ENCODE measurements at places on chromosomes 5 and 9.

DNA sequence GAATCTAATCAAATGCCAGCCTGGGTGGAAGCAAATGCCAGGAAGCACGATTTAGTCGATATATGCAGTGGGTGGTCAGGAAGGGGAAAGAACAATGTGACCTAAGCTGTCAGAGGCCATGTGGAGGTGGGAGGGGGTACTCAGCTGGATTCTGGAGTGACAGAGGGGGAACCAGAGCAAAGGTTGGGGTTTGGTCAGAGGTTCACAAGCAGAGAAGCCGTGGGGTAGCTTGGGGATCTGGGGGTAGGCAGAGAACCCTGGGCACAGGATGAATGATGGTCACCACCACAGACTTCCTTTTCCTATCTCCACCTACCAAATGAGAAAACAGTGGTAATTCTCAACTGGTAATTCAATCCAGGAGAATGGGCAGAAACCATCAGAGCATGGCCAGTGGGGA lies 24.1 kb upstream of the ARAP3 start:
- no peak for DNase-seq

GRCh38 chr5:5202321-5202720 lies 62.2 kb downstream of the ADAMTS16 start:
- DNase-seq, result no peak

DNA sequence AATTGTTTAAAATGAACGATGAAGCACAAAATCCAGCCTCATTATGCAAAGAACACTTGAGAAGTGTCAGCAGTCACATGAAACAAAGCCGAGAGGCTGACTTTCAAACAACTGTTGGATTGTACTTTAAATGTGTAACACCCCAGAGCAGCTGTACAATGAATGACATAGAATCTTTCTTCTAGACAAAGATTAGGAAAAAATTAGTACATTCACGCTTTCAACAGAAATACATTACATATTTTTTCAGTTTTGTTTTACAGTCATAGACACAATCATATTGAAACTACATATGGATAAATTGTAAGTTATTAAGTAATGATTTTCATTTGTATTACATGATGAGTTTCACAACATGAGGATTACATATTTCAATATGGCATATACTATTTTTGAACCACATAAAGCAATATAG lies 10.6 kb upstream of the AGXT2 start:
- peak; percentile 6 for DNase-seq

- DNase-seq, result no peak
Measured at GRCh38 chr5:56099346-56099745, 104.6 kb upstream of the IL6ST start.

DNA sequence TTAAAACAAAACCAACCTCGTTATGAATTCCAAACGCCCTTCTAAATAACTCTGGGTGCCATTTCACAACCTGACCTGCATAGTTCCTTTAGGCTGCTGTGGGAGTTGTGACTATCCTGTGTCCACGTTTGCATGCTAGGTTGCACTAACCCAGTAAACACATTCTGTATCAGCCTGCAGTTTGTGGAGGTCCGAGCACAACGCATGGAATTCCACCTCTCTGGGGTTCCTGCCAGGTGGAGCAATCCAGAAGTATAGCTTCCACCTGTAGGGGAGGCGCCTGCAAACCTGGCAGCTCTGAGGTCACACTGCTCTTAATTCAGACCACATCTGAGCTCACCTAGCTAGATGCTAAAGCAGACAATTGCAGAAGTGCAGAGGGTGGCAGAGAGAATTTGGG lies 57.2 kb downstream of the MARCHF3 start:
- no peak for DNase-seq

- DNase-seq, result no peak
Measured at GRCh38 chr5:57441557-57441956, 41.1 kb downstream of the ACTBL2 start.

DNA sequence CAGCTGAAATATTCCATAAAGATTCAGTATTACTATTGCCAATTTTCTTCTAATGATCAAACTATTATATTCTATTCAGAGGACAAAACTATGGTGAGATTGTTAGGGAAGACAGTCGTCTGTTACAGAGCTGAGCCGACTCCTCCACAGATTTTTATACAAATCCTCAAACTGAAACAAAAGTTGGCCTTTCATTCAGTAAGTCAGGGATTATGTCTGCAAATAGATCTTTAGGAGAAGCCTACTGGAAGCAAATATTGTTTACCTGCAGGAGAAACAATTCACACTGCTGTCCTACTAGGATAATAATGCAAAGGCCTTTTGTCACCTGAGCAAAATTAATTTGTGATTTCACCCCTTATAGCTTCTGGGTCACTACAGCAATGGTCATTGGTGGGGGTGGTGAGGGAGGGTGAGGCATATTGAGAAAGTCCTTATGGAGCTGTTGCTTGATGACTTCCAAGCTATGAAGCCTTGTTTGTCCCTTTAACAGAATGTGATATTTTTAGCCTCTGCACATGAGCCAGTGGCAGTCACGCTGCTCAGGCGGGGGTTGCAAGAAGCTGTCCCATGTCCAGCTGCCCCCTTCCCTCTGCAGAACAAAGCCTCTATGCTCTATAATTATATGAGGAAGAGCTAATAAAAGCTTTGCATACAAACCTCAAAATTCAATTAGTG lies 200.5 kb upstream of the KLF9 start:
- no peak for DNase-seq

DNA sequence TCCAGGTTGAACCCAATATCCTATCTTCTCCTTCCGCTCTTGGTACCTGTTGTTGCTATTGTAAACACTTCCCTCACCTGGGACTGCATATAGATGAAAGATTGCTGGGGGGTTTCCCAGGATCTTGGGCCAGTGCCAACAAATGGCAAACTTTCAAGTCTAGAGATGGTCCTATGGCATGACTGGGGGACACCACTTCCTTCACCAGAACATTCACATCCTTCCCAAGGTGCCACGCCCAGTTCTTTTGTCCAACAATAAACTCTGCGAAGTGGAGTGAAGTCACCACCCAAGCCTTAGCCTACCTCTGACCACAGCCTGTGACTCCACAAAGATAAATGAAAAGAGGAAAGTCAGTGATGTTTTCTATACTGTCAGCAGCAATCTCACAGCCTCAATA lies 34.4 kb downstream of the DOCK8 start:
- no peak for DNase-seq

DNA sequence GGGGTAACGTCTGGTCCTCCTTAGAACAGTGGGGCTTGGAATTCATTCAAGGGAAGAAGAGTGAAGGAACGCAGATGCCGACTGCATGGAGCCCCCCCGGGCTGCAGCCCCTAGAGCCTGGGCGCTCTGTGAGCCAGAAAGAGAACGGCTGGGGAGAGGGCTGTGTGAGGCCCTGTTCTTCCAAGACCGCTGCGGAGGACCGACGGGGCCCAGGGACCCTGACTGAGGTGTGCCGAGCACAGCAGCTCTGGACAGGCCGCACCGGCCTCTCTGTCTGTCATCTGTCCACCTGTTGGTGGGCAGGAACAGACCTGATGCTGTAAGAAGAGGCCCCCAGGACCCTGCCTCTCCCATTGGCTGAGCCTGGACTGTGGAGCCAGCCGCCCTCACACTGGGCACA lies 7.7 kb upstream of the NOTCH1 start:
- DNase-seq, result no peak

- DNase-seq, result no peak
Measured at GRCh38 chr5:58148254-58148775, 311.6 kb downstream of the PLK2 start.

DNA sequence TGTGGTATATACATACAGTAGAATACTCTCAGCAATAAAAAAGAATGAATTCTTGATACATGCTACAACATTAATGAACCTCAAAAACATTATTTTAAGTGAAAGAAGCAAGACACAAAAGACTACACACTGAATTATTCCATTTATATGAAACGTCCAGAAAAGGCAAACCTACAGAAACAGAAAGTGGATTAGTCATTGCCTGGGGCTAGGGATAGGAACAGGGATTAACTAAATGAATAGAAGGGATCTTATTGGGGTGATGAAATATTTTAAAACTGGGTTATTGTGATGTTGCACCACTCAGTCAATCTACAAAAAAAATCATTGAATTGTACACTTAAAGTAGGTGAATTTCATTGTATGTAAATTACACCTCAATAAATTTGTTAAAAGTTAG lies 326.7 kb downstream of the PIK3R1 start:
- DNase-seq, result no peak

DNA sequence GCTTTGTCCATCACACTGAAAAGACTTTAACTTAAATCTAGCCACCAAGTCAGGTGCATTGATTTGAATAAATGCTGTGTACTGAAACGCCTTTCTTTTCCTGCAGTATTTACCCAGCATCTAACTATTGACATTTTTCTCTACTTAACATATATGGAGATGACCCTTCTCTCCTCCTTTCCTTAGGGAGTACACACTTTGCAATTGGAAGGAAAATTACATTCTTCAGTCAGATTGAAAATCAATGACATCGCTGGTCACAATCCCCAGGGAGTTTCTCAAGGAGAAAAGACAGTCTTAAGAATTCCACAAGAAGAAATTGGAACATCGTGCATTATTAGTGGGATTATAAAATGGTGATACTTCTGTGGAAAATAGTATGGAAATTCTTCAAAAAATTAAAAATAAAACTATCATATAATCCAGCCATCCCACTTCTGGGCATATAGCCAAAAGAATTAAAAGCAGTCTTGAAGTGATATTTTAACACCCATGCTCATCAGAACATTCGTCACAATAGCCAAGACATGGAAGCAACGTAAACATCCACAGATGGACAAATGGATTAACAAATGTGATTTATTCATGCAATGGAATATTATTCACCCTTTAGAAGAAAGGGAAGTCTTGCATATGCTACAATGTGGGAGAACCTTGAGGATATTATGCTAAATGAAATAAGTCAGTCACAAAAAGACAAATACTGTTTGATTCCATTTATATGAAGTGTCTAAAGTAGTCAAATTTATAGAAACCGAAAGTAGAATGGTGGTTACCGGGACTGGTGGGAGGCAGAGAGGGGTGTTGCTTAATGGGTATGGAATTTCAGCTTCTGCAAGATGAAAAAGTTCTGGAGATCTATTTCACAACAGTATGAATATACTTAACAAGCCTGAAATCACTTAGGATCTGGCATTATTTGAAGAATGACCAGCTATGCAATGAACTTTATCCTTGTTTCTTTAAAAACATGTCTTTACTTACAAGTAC lies 14.3 kb upstream of the FREM1 start:
- DNase-seq, result no peak

- no peak for DNase-seq
Measured at GRCh38 chr9:115972362-115972761, 181.2 kb upstream of the PAPPA start.

DNA sequence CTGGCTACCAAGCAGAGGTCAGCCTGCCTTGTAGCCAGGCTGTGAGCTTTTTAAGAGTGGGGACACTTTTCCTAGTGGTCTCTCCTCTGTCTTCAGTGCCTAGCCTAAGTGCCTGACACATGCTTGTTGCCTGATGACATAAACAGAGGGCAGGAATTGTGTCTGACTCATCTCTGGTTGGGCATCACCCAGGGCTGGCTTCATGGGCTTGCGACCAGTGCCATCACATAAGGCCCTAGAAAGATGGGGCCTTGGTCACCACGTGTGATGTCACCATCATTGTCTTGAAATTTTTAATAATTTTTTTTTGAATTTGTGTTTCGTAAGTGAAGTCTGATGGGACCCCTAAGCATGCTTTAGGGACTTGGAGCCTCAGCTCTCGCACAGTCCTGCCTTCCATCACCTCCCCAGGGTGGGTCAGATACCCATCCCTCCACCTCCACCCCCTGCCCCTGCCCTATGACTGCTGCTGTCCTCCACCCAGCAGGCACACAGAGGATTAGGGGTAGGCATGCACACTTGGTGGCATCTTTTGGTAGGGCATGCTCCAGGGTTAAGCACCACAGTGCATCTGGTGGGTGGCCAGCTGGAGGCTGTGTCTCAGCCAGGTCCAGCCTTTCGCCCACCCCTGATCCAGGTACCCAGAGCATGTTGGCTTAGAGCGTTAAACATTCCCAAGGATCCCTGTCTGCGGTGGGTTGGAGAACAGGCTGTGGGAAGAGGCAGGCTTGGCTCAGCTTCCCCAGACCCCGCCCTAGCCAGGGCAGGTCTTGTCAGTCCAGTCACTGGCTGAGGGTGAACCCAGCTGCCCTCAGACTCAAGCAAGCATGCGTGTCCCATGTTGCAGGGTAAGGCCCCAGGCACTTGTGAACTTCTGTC lies 80.1 kb upstream of the SH3PXD2B start:
- DNase-seq, result no peak

- no peak for DNase-seq
Measured at GRCh38 chr9:108861464-108861863, 602 bp upstream of the ACTL7A start.

- no peak for DNase-seq
Measured at GRCh38 chr9:90600029-90600428, 42.6 kb downstream of the DIRAS2 start.

- DNase-seq, result no peak
Measured at GRCh38 chr5:1757511-1757910, 42.1 kb downstream of the MRPL36 start.

DNA sequence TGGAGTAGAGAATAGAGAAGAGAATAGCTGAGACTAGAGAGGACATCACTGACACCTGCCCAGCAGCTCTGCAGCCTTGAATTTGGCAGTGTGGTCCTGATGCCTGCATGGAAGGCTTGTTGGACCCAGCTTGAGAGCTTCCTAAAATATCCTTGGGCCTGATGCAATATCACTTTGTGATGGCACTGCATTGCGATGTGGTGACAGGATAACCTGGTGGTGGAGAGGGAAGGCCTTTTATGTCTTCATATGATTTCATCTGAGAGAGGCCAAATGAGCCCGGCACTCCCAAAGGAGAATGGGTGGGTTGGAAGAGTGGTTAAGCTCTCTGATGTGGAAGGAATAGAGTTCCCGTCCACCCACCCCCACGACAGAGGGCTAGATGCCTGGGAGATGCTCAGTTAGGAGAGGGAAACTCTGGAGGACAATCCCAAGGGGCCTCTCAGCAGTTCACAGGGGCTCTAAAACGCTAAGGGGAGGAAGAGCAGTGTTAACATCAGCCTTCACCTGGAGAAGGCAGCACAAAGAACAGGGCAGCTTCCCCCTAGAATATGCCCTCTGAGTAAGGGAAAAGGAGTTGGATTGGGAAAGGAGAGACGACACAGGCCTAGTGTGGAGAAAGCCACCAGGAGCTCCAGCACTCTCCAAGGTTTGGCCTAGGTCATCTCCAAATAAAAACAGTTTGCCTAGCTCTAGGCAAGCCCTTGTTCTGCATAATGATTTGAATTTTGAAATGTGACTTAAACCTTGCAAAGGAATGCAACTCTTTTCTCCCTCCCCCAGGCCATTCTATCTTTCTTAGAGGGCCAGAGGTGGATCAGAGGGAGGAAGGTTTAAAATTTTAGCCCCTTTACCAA lies 99.8 kb upstream of the SSBP2 start:
- DNase-seq, result no peak
